ENCODE measurements at places on chromosomes 7 and 10.

DNA sequence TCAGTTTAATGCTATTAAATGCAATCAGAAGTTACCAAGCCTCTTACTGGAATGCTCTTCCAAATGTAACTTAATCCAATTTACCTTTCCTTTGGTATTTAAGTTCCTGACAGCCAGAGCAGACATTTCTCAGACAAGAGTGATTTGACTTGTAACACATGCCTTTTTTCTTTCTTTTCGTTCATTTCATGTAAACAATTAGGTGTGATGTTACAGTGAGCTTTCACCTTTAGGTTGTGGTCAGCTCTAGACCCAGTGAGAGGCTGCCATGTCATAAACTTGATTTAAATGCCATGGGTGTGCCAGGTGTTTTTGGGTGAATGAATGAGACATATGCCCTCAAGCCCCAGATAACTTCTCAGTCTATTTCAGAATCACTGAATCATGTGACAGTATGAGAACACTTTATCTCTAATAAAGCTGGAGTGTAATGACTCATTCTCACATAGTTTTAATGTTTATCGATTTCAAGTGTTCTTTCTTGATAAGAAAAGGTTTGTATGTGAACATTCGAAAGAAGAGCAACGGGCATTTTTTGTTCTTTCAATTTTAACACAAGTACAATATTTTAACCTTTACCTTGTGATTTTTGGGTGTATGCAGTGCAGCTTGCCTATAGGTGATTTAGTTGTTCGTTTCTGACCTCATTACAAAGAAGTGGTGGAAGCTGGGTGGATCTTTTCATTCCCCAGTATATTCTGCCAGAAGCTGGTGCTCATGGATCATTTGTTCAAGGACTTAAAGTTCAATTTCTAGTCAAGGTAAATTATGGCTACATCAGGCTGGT, 61.5 kb downstream of the CHN2 start:
- no peak for DNase-seq

- no peak for DNase-seq
Observed at GRCh38 chr10:126268013-126268920, 120.0 kb downstream of the ADAM12 start.

- DNase-seq, result no peak
Observed at GRCh38 chr10:98533746-98534445, 87.2 kb upstream of the HPS1 start.

GRCh38 chr7:35465791-35466336, 212.0 kb upstream of the TBX20 start:
- DNase-seq, result no peak

DNA sequence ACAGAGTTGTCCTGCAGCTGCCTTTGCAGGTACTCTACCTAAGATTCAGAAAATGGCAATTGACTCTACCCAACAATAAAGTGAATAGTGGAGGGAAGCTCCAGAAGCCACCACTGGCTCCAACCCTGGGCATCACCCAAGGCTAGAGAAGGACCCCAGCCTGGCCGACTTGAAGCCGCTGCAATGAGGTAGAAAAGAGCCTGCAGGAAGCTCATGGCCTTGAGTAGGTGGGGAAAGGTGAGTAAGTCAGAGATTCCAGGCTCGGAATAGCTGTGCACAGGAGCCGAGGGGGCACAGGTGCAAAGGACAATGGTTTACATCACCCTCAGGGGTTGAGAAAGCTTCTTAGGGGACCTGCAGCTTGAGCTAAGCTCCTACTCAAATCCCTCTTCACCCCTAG, 83.6 kb downstream of the AOAH start:
- no peak for DNase-seq

GRCh38 chr10:66717231-66717981, 208.4 kb upstream of the LRRTM3 start:
- DNase-seq, result no peak

GRCh38 chr10:44020322-44021111, 364.4 kb downstream of the CXCL12 start:
- no peak for DNase-seq

DNA sequence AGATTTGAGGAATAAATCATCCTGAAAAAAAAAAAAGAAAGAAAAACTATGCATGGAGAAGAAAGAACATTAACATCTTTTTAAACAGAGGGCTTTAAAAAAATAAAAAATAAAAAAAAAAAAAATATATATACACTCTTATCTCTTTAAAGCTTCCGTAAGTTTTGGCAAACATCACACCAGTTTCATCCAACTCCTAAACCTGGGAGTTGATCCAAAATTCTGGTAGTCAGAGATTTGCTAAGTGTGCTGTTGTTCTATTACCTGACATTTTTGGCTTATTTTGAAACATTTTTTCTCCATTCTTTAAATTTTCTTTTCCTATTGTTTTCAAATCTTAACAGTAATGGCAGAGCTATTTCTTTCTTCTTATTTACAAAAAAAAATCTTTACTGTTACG, 273.1 kb downstream of the AGMO start:
- DNase-seq, result no peak

GRCh38 chr10:76281659-76282058, 850.2 kb downstream of the LRMDA start:
- DNase-seq, result no peak

DNA sequence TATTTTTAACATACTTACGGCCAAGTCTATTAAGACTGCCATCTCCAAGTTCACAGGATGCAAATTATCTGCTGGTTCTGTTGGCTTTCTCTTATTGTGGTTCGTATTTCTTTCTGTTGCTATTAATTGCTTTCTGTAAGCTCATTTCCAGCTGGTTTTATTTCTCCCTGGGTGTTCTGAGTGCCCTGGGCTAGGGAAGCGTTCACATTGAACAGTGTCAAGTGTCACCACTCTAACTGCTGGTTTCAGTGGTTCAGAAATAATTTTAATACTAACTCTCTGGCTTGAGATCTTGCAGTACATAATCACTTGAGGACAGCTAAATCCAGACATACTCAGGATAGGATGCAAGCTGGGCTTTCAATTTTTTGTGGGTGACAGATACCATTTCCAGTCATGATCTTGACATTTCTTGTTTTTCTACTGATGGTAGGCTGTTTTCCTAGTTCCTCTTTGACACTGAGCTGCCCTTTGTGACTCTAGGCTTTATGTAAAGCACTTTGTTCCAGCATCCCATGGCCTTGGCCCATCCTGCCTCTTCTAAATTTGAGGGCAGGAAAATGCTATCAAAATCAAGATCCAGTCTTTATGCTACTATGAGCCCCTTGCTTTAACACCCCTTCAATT, 117.6 kb downstream of the SNX13 start:
- DNase-seq, result no peak

- DNase-seq, result no peak
Observed at GRCh38 chr10:504121-504611, 185.3 kb downstream of the DIP2C start.

- no peak for DNase-seq
Observed at GRCh38 chr7:146606628-146607027, 490.0 kb downstream of the CNTNAP2 start.

DNA sequence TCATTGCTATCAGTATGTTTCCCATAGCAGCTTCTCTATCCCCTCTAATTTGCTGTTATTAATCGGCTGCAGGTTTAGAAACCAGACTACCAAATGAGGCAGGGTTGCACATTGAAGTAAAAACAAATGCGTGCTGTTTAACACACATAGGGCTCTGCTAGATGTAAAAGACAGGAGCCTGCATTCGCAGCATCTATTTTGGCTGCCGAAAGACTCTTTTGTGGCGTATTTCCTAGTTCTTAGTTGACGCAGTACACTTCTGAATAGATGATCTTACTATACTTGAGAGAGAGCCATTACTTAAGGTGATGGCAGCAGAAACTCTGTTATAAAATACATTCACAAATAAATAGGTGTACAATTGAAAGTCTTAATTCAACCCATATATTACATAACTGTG, 21.4 kb downstream of the SGCE start:
- DNase-seq, result no peak

- DNase-seq, result no peak
Observed at GRCh38 chr7:12327922-12328321, 75.7 kb downstream of the VWDE start.

DNA sequence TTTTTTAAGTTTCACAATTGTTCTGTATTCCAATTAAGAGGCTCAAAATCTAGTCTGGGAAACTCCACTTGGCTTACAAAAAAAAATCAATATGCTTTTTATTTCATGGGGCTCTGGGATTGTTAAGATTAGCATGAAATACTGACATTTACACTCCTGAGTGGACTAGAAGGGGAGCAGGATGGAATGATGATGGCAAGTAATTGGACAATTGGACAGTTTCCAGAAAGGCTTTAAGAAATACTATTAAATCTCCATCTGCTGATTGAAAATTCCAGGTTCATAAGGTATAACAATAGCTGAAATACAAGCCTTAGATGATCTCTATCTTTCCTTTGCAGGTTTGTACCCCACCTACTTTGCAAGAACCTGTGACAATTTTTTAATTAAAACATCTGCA, 184.4 kb downstream of the LRRTM3 start:
- no peak for DNase-seq

GRCh38 chr10:28958468-28958867, 281.1 kb downstream of the BAMBI start:
- no peak for DNase-seq

GRCh38 chr7:156156734-156157408, 344.6 kb upstream of the SHH start:
- no peak for DNase-seq

DNA sequence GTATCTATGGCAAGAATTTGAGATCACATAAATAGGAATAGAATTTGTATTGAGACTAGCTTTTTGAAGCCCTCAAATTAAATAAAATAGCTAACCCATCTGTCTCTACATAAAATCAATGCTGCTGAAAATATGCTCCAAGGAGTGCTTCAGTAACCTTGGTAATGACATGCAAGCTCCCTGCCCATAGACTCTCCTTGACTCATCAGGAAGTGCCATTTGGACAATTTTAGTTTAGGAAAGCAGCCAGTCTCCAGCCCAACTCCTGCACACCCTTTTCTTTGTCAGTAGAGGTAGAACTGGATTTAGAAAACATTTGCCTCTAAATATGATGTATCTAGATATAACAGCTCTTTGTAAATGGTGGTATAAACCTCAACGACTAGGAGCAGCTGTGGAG, 69.9 kb upstream of the PTPRZ1 start:
- DNase-seq, result no peak

DNA sequence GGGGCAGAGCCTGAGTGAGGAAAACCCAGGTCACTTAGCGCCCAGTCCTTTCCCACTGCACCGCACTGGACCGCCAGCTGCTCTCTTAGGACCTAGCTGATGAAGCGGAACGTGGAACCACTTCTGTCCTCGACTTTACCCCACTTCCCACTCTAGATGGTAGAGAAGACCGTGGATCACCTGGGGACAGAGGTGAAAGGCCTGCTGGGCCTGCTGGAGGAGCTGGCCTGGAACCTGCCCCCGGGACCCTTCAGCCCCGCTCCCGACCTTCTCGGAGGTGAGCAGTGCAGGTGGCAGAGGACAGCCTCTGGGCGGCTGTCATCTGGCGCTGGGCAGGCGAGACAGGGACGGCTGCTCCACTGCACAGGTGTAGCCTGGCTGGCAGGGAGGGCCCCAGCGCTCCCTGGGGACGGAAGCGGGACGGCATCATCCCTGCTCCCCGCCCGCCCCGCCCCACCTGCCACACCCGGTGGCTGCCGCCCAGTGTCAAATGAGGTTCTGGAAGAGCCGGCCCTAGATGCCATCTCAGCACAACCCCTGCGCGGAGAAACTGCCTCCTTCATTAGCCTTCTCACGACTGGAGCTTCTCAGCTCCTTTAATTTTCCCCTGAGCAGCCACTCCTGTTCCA, 11.7 kb downstream of the PLAC9 start:
- DNase-seq, result peak; percentile 64
